Activated CD4-positive, alpha-beta T cell treated with anti-CD3 and anti-CD28 coated beads, Interleukin-2, amount 10 ng/mL, durations not matched to agents 7 days and 5 days (primary cell): ENCODE measurements at places on chromosomes 3 and 15.

GRCh38 chr3:169072494-169072893, 591.0 kb downstream of the MECOM start:
- DNase-seq = no peak
- no peaks in the 10 kb centered on the region for H3K36me3 ChIP-seq
- no peaks in the 10 kb centered on the region for H3K27me3 ChIP-seq

- H3K27ac ChIP-seq = no peak overlapping the region
- no peak overlapping the region for H3K4me3 ChIP-seq
- no peaks in the 10 kb centered on the region for H3K36me3 ChIP-seq
These were observed 253.8 kb upstream of the COL8A1 start for GRCh38 chr3:99384596-99384995.

GRCh38 chr3:194184801-194185200, 48.9 kb downstream of the HES1 start:
- H3K36me3 ChIP-seq = no peaks in the 10 kb centered on the region
- no peaks in the 10 kb centered on the region for H3K27me3 ChIP-seq
- no peak overlapping the region for H3K4me3 ChIP-seq
- H3K4me1 ChIP-seq = peaks cover 4% of the 10 kb centered on the region
- no peak for DNase-seq

GRCh38 chr3:11185564-11186317, 31.4 kb downstream of the HRH1 start:
- H3K27ac ChIP-seq = no peak overlapping the region
- peaks cover 15% of the 10 kb centered on the region for H3K27me3 ChIP-seq
- no peak overlapping the region for H3K4me3 ChIP-seq
- H3K36me3 ChIP-seq = no peaks in the 10 kb centered on the region

DNA sequence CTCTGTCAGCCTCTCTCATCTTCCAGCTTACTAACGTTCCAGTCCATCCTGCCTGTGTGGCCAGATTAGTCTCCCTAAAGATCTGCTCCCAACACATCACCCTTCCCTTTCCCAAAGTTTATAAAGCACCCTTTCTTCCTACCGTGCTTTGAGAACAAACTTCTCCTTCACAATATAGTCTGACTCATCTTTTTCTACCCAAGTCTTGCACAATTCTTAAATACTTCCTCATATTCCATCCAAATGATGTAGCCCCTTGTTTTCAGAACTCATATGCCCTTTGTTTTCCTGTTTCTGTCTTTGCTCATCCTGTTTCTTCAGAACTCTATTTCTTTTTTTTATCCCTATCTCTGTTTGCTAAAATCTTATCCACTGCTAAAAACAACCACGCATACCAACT, 326.8 kb downstream of the MFSD1 start:
- DNase-seq = no peak
- no peaks in the 10 kb centered on the region for H3K27me3 ChIP-seq
- H3K4me1 ChIP-seq = no peaks in the 10 kb centered on the region
- no peak overlapping the region for H3K27ac ChIP-seq
- no peaks in the 10 kb centered on the region for H3K36me3 ChIP-seq
- H3K4me3 ChIP-seq = no peak overlapping the region

DNA sequence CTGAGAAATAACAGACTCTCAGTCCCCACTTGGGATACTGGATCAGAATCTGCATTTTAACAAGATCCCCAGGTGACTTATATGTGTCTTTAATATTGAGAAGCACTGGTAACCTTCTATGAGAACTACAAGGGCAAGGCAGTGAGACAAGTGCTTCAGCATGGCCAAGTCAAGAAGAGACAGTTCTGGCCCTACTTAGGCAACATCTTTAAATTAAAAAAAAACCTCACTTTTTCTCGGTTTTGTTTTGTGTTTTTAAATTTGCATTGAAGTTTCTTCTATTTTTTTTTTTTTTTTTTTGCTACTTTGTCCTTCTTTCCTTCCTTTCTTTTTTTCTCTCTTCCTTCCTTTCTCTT, 42.5 kb upstream of the SPTSSB start:
- H3K36me3 ChIP-seq = no peaks in the 10 kb centered on the region
- no peak for DNase-seq
- no peaks in the 10 kb centered on the region for H3K4me1 ChIP-seq
- no peak overlapping the region for H3K4me3 ChIP-seq
- H3K27me3 ChIP-seq = peaks cover 35% of the 10 kb centered on the region

GRCh38 chr3:38916706-38917105, 100.7 kb upstream of the SCN10A start:
- peaks cover 4% of the 10 kb centered on the region for H3K27me3 ChIP-seq
- DNase-seq = no peak
- no peak overlapping the region for H3K27ac ChIP-seq
- H3K4me3 ChIP-seq = no peak overlapping the region
- no peaks in the 10 kb centered on the region for H3K36me3 ChIP-seq
- H3K4me1 ChIP-seq = no peaks in the 10 kb centered on the region

- H3K4me3 ChIP-seq = peak overlapping the region; percentile 86
- no peaks in the 10 kb centered on the region for H3K27me3 ChIP-seq
- DNase-seq = peak; percentile 90
- H3K27ac ChIP-seq = peak overlapping the region; percentile 88
- peaks cover 3% of the 10 kb centered on the region for H3K36me3 ChIP-seq
These were observed 961 bp downstream of the HAPLN3 start for GRCh38 chr15:88894348-88894818.

DNA sequence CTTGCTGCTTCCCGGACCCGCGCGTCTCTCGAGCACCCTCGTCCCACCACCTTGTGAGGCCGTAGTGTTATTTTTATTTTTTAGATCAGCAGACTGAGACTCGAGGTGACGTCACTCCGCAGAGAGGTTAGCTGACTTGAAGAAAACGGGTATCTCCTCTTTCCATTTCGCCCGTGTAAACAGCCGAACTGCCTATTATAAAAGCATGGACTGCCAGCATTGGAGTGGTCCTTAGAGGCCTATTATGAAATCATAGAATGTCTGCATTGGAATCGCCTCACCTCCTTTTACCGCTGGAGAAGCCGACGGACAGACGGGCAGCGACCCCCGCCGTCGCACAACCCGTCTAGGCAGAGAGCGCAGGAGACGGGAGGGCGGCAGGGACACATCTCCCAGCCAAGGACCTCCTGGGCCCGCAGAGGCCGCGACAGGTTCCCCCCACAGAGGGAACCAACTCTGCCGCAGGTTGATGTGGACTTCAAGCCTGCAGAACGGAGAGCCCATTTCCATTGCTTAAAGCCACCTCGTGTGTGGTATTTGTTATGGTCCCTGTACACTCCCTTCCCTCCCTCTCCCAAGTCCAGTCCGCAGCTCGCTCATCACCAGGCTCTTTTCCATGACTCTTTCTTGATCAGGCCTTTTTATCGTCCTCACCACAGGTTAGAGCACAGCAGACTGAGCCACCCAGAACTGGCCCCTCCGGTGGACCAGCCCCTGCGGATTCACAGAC, 540 bp upstream of the PPP1R2 start:
- H3K27me3 ChIP-seq = no peaks in the 10 kb centered on the region
- peak overlapping the region; percentile 86 for H3K4me3 ChIP-seq
- peaks cover 23% of the 10 kb centered on the region for H3K36me3 ChIP-seq
- DNase-seq = no peak
- peaks cover 72% of the 10 kb centered on the region for H3K4me1 ChIP-seq

- no peak for DNase-seq
- peaks cover 37% of the 10 kb centered on the region for H3K4me1 ChIP-seq
- no peak overlapping the region for H3K27ac ChIP-seq
- H3K27me3 ChIP-seq = no peaks in the 10 kb centered on the region
- H3K4me3 ChIP-seq = no peak overlapping the region
- peaks cover 9% of the 10 kb centered on the region for H3K36me3 ChIP-seq
These were observed 43.9 kb downstream of the PXYLP1 start for GRCh38 chr3:141275511-141275910.

DNA sequence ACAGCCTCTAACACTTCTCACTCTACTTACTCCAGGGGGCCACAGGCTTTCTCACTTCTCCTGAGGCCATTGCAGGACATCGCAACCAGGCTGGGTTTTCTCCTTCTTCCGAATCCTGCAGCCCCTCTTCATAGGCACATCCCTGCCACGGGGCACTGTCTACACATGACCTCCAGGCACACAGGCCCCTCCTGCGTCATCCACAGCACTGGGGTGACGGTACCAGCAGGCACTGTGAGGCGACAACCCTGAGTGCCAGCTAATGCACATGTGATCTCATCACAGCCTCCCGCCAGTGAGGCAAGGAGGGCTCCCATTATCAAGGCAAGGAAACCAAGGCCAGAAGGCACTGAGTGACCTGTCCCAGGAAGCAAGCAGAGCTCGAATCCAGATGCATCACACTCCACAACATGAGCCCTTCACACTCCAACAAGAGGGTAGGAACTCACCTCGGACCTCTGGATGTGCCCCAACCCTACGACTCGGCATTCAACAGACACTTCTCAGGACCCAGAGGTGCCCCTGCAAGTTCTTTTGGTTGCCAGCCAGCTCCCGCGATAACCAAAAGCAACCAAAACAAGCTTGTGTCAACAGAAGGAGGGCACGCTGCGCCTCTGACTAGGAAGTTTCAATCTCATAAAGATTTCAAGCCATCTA, 16.7 kb downstream of the FAM174B start:
- DNase-seq = no peak
- H3K27ac ChIP-seq = no peak overlapping the region
- no peak overlapping the region for H3K4me3 ChIP-seq
- no peaks in the 10 kb centered on the region for H3K4me1 ChIP-seq

GRCh38 chr15:90436952-90437351, 48.9 kb downstream of the IQGAP1 start:
- peaks cover 24% of the 10 kb centered on the region for H3K4me1 ChIP-seq
- H3K36me3 ChIP-seq = peaks cover 75% of the 10 kb centered on the region
- H3K27ac ChIP-seq = no peak overlapping the region
- no peak for DNase-seq
- no peaks in the 10 kb centered on the region for H3K27me3 ChIP-seq

GRCh38 chr15:65690778-65691177, 69.0 kb downstream of the SLC24A1 start:
- no peaks in the 10 kb centered on the region for H3K4me1 ChIP-seq
- no peak overlapping the region for H3K27ac ChIP-seq
- H3K36me3 ChIP-seq = peaks cover 50% of the 10 kb centered on the region
- H3K4me3 ChIP-seq = no peak overlapping the region
- no peak for DNase-seq

- peak; percentile 41 for DNase-seq
- no peaks in the 10 kb centered on the region for H3K27me3 ChIP-seq
- peak overlapping the region; percentile 63 for H3K27ac ChIP-seq
- H3K4me1 ChIP-seq = peaks cover 24% of the 10 kb centered on the region
These were observed 14.8 kb downstream of the PBRM1 start for GRCh38 chr3:52670621-52671521.

GRCh38 chr15:55685286-55685685, 57.7 kb downstream of the PRTG start:
- no peaks in the 10 kb centered on the region for H3K36me3 ChIP-seq
- peaks cover 6% of the 10 kb centered on the region for H3K4me1 ChIP-seq
- no peaks in the 10 kb centered on the region for H3K27me3 ChIP-seq
- no peak overlapping the region for H3K4me3 ChIP-seq

DNA sequence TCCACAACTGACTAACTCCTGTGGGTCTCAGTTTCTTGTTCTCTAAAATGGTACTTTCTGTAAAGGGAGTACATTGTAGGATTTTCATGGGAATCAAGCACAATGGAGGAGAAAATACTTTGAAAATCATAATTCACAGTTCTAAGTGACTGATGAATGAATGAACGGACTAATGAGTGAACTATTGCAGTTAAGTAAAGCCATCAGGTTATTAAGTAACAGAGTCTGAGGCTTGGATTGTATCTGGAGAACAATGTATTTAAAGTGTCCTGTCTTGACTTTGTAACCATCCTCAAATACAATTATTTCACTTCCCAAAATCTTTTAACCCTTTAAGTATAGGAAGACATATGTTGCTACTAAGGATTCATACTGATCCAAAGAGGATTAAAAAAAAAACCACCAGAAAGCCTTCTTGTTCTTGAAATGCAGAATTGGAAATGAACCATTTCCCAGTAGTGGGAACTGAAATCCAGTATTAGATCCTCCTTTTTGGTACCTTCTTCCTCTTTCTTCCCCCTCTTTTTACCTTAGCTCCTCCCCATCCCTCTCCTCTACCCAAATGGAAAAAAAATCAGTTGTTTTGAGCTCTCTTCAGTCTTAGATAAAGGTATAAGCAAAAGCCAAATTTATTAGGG, 13.2 kb upstream of the BCL6 start:
- peaks cover 3% of the 10 kb centered on the region for H3K4me1 ChIP-seq
- H3K27me3 ChIP-seq = peaks cover 3% of the 10 kb centered on the region
- no peak overlapping the region for H3K27ac ChIP-seq
- peaks cover 17% of the 10 kb centered on the region for H3K36me3 ChIP-seq
- no peak for DNase-seq

DNA sequence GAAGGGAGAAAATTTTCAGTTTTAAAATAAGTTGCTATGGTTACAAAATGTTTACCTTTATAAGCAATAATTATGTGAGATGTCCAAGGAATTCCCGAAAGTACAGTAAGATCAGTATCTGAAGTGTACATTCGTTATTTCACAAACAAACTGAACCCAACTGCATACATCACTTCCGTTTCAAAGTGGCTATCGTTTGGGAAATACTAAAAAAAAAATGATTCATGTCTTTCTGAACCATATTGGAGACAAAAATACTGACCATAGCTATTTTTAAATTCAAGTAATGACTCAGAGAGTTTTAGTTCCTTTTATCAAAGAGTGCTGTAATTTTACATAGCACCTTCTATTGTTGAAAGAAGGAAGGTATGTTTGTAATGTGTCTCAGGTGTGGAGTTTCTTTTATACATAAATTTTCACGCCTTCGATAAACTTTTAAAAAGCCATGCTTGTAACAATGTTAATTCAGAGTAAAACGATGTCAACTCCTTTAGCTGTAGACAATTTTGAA, 8.0 kb upstream of the ANKRD28 start:
- no peak overlapping the region for H3K27ac ChIP-seq
- peaks cover 23% of the 10 kb centered on the region for H3K36me3 ChIP-seq
- no peaks in the 10 kb centered on the region for H3K27me3 ChIP-seq
- no peak overlapping the region for H3K4me3 ChIP-seq
- peaks cover 58% of the 10 kb centered on the region for H3K4me1 ChIP-seq
- DNase-seq = no peak

GRCh38 chr15:55872471-55872870, 120.9 kb downstream of the NEDD4 start:
- H3K36me3 ChIP-seq = no peaks in the 10 kb centered on the region
- no peak for DNase-seq
- H3K4me3 ChIP-seq = no peak overlapping the region
- no peak overlapping the region for H3K27ac ChIP-seq
- H3K4me1 ChIP-seq = peaks cover 3% of the 10 kb centered on the region

- no peak for DNase-seq
- H3K27me3 ChIP-seq = no peaks in the 10 kb centered on the region
- no peak overlapping the region for H3K27ac ChIP-seq
- no peaks in the 10 kb centered on the region for H3K4me1 ChIP-seq
- H3K36me3 ChIP-seq = no peaks in the 10 kb centered on the region
These were observed 58.7 kb downstream of the TPRA1 start for GRCh38 chr3:127531821-127532220.

DNA sequence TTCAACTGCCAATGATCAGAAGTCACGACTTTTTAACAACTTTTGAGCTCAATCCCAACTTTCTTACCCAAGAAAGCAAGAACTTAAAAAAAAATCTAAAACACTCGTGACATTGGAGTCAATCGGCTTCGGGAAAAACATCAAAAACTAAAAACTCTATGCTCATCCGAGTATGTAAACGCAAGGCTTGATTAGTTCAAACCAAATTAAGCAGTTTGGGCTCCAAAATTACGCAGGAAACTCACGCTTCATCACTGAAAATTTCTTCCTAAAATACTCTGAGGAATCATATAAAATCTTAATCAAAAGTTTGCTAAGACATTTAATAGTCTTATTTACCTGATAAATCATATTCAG, 1.6 kb downstream of the TRA2B start:
- no peak for DNase-seq
- peak overlapping the region; percentile 100 for H3K27ac ChIP-seq
- peaks cover 4% of the 10 kb centered on the region for H3K27me3 ChIP-seq
- H3K4me1 ChIP-seq = peaks cover 42% of the 10 kb centered on the region
- H3K4me3 ChIP-seq = peak overlapping the region; percentile 100
- peaks cover 58% of the 10 kb centered on the region for H3K36me3 ChIP-seq

- no peaks in the 10 kb centered on the region for H3K36me3 ChIP-seq
- H3K4me1 ChIP-seq = no peaks in the 10 kb centered on the region
- no peak overlapping the region for H3K4me3 ChIP-seq
- H3K27me3 ChIP-seq = no peaks in the 10 kb centered on the region
These were observed 51.9 kb downstream of the RPLP1 start for GRCh38 chr15:69504352-69505040.
